ENCODE measurements at places on chromosomes 7 and 10.

DNA sequence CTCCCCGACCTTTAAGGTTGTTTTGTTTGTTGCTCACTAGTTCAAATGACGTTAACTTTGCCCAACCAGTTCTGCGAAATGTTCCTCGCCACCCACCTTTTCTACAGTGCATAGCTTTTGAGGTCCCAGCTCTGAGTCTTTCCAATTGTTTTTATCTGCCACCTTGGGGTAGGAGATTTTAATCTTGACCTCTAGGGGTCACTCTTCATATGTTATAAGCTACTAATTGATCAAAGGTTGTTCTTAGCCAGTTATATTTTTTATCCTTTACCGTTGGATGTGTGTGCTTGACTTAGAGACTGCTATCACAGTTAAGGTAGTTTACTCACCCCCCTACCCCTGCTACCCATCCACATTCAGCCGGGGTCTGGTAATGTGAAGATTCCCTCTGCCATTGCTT is 372.4 kb downstream of the SUGCT start:
- peak; percentile 50 for DNase-seq

DNA sequence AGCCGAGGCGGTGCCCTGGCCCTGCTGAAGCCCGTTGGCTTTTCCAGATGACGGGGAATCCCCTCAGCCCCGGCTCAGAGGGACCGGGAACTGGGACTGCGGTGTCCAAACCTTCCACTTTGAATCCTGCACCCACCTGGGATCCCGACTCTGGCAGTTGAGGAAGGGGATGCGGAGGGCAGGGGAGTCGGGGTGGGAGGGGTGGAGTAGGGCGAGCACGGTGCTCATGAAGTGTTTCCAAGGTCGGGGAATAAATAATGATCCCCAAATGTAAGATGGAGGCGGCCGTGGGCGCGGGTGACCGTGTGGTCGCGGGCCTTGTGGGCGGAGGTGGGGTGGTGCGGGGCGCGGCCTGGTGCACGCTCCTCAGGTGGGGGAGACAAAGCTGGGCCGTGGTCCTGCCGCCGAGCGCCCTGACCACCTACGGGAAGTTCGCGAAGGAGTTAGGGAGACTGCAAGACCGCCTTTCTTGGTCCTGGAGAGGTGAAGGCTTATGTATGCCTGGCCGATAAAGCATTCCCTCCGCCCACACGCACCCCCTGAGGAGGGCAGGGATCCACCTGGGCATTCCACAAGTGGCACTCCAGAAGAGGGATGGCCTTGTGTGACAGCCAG is 1.4 kb downstream of the MTURN start:
- peak; percentile 28 for DNase-seq

DNA sequence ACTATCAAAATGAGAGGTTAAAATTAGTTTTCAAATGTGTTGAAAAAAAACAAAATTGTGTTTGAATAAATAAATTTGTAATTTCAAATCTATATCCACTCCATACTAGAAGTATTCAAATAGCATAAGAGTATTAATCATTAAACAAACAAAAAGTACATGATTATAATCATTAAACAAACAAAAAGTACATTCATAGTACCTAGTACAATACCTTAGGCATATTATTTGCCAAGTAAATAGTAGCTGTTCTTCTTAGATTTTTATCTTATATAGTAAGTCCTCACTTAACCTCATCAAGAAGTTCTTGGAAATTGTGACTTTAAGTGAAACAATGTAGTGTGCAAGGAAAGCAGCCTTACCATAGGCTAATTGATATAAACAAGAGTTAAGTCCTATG is 349.3 kb upstream of the VWC2 start:
- no peak for DNase-seq

DNA sequence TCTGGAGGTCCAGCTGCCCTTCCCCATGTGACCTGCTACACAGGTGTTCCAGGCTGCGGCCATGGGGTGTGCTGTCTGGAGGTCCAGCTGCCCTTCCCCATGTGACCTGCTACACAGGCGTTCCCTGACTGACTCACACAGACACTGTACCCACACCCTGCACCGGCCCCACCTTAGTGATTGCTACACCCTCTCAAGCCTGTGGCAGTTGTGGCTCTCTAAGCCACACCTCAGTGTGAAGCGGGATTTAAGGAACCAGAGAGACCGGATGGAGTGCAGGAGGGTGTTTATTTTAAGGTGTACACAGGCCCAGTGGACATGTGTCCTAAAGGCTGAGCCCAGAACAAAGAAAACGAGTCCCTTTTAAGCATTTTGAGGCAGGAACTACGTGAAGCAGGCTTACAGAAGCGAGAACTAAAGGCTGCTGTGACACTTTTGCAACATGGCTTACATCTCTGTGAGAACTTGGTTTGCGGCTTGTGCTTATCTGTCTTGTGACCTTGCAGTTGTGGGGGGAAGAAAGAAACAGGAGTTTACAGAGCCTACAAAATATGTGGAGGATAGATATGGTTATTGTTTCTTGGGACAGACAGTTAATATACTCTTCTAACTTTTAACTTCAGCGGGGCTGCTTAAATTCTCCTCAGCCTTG is 326.4 kb downstream of the PAXIP1 start:
- DNase-seq: peak; percentile 1

- DNase-seq: no peak
These were observed 276.9 kb downstream of the RPS24 start for GRCh38 chr10:78310481-78311080.

GRCh38 chr7:56092789-56093531 is at the start of gene PHKG1:
PHKG1 (minus strand) TSS chr7:56092952; CDS start chr7:56088941, 4,011 bp downstream.
- peak; percentile 31 for DNase-seq

DNA sequence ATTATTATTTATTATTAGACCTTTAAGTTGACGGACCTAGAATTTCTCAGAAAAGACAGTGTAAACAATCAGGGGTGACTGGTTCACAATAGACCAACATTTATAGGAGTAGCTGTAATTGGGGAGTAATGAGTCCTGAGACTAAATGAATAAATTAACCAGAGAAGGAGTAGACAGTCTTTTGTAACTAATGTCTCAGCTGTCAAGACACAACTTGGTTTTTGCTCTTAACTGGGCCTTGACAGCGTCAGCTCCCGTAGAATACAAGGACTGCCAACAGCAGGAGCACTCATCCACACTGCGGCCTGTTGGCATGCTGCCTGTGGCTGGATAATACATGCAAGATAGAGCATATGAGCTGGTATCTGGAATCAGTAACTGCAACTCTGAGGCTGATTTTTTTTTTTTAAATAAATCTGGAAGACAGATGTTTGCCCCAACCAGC is 123.9 kb downstream of the CACNA2D1 start:
- no peak for DNase-seq

GRCh38 chr10:83765731-83766130 is 373.6 kb upstream of the GHITM start:
- no peak for DNase-seq

DNA sequence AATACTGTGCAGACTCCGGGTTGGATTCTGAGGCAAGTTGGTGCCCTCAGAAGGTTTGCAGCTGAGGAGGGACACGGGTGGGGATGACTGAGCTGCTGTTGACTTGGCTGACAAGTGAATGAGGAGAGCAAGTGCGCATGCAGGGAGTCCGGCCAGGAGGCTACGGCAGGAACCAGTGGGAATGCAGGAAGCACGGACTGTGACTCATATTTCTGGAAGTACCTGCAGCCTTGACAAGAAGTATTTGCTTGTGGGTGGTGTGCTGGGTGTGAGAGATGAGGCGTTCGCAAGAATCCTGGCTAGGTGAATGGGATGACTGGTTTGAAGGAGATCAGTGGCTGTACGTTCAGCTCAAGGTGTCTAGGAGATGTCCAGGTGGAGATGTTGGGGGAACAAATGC is 30.8 kb upstream of the FXYD4 start:
- DNase-seq: no peak

DNA sequence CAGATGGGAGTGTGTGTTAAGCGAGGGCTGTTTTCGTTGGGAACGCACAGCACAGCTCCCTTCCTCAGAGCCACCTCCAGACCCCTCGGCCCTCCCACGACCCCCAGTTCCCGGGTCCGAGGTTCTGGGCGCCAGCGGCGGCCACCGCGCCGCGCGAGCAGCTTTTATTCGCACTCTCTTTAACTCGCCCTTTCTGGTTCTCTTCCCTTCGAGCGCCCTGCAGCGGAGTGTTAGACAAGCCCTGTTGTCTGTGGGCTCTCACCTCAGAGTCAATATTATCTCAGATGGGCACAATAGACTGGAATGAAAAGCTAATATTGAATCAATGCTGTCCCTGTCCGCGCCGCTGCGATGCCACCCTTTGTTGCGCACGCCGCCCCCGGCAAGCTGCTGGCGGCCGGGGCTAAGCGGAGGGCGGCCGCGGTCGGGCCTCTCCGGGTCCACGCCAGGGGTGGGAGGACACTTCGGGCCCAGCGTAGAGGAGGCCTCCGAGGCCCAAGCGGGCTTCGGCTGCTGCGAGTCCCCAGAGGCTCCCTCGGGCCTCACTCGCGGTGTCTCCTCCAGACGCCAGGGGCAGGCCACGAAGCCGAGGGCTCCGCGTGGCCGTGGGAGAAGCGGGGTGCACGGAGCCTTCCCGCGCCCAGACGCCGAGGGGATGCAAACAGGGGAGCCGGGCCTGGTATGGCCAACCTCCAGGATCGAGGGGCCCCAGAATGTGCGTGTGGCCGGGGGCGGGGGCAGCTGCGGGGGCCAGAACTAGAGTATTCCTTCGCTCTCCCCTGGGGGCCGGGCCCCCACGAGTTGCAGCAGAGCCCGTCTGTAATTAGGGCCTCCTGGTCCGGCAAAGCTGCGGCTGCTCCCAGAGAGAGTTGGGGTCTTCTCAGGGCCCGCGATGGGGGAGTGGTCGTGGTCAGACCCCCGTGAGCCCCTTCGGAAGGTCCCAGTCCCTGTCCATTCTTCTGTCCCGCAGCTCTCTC is 7.9 kb upstream of the EMX2 start:
- DNase-seq: peak; percentile 10

DNA sequence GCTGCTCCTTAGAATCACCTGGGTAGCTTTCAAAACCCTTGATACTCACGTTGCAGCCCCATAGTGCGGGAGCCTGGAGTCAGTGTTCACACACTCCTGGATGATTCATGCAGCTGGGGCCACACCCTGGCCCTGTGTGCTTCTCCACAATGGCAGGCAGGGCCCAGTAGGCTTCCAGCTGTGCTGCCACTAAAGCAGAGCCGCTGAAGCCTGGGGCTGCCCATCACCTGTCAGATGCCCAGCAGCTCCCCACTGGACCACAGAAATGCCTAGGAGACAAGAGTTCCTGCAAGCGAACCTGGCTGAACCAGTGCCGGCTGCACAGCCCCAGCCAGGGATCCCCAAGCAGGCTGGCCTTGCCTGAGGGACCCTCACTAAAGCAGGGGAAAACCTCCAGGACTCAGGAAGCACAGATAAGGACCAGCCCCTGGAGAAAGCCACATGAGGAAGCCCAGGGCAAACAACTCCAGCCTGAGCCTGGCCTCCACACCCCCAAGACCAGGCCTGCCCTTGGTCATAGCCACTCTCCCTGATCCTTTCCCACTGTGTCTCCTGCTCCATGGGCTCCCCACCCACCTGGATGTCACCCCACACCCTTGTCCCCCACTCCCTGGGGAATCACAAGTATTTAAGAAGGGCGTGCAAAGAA is 111.9 kb downstream of the GRID1 start:
- no peak for DNase-seq

DNA sequence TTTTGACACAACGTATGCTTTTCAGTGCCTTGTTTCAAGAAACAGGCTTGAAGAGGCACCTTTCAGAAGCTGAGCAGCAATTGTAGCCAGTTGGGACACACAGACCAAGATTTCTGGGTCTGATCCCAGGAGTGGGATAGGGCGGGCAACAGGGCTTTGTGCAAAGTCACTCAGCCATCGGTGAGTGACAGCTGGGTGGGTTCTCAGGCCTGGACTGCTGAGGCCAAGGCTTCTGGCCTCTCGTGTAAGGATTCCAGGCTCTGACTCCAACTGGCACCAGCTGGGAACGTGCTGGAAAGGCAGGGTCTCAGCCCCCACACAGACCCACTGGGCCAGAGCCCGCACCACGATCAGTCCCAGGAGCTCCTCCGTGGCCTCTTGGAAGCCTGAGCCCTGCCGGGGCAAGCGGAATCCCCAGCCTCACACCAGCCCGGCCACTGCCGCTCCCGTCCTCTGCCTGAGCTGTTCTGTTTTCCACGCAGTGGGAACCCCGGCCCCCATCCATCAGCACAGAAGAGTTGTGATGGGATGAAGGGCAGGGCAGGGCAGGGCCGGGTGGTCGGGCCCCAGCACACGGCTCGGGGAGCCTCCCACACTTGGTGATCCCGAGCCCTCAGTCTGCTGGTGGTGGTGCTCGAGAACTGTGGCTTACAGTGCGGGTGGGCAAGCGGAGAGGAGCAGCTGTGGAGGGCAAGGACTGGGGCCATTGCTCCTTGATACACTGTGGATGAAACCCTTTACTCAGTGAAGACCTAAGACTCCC is 46.8 kb downstream of the VIPR2 start:
- DNase-seq: no peak

- DNase-seq: no peak
These were observed 1013.1 kb downstream of the TYW1 start for GRCh38 chr7:68009716-68010115.

GRCh38 chr10:11798845-11799735 is 24.1 kb upstream of the PROSER2 start:
- DNase-seq: peak; percentile 56

GRCh38 chr7:157871681-157872080 is 534.9 kb downstream of the DNAJB6 start:
- DNase-seq: no peak

DNA sequence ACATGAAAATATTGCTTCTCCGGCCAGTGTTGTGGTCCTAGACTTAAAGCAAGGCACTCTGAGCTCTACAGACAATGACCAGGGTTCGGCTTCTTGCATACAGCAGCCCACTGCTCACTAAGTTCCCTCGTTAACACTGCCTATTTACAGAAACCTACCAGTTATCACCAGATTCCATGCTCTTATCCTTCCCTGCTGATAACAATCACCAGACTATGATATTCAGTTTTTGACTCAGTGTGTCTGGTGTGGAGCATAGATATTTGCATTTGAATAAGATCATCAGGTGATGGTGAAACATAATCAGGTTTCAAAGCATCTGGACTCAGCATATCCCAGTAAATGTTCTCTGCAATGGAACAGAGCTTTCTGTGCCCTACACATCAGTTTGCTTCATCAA is 182.3 kb downstream of the SNX13 start:
- DNase-seq: no peak

DNA sequence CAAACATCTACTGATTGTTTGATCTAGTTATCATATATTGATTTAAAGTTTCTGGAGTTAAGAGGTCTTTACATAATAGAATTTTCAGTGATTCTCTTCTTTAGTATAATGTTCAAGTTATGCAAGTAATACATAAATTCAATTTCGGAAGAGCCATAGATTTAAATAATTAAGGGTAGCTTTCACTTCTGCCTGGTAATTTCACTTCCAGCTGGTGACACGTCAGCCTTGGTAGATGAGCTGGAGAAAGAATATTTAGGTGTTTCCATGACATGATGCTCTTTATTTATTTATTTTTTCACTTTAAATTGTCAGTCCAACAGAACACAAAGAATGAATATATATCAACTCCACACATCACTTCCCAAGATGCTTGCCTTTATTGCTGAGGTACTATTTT is 5.2 kb upstream of the OTUD1 start:
- DNase-seq: no peak

- DNase-seq: no peak
These were observed 83.5 kb downstream of the ZNF777 start for GRCh38 chr7:149377386-149377785.

All from hematopoietic multipotent progenitor cell treated with erythropoietin and hydrocortisone succinate and interleukin-3 and kit ligand, for 6 days (in vitro differentiated cells).